ENCODE measurements at places on chromosomes 7 and 10.

GRCh38 chr7:101099969-101100781 is 14.9 kb downstream of the TRIM56 start:
- DNase-seq, result no peak

DNA sequence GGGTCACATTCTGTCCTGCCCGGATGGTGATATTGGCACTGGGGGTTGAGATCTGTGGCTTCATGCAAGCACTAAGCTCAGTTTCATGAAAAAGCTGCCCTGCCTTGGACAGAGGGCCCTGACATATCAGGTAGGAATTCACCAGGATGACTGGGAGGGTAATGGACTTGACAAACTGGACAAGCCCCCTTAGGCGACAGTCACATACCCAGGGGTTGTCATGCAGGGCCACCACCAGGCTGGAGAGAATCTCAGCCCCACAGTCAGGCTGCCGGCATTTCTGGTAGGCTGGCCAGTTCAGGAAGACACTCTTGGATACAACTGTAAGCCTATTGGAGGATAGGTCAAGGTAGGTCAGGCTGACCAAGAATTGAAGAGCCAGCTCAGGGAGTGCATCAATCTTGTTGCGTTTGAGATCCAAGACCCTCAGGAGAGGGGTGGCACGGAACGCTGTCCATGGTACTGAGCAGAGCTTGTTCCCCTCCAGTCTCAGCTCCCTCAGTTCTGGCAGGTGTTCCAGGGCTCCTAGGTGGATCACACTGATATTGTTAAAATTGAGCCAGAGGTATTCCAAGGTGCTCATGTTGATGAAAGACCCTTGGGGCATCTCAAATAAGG is 824 bp downstream of the LRIT2 start:
- DNase-seq, result no peak

- no peak for DNase-seq
Observed at GRCh38 chr7:88278881-88279280, 27.8 kb downstream of the STEAP4 start.

DNA sequence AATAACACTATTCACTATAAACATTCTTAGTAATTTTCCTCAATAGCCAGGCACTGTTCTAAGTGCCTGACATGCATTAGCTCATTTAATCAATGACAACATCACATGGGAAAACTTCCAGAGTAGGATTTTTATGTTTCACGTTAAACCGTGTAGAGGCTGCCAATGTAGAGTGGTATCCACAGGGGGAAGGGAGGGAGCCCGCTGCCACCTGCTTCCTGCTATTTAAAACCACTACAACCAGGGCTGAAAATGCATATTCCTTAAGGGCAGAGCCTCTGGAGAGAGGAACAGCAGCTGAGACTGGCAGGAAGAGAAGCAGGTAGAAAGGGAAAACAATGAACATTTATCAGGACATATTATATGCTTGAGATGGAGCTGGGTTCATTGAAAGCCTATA is 684.3 kb upstream of the AUTS2 start:
- DNase-seq, result peak; percentile 14

DNA sequence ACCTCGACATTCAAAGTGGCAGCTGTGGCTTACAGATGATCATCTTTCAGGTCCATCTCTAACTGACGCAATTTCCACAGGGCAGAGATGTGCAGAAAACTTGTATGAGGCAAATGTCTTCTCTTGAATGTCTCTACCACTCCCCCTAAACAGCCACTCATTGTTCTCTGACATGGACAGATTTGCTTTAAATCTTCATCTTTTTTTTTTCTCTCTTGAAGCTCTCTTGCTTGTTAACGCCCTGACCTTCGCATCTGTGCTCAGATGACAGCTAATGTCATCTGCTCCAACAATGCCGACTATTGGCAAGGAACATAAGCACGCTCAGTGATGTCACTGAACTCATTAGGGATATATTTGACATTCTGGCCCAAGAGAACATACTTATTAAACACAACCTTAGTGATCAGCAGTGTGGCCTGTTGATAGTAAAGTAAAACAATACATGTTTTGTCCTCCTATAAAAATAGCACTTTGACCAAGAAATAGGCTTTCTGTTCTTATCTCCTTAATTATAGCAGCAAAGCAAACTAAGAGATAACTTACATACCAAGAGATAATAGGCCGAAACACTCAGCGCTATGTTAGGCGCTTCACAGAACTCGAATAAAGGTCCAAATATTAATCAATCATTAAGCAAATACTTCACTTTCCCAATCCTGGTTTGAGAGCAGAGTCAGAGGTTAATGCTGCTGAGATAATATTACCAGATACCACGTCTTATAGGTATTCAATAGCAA is 583.5 kb downstream of the PARD3 start:
- no peak for DNase-seq

- no peak for DNase-seq
Observed at GRCh38 chr7:98984126-98984525, 105.8 kb downstream of the TRRAP start.
